Immature natural killer cell (primary cell): ENCODE measurements at places on chromosomes 2 and 18.

DNA sequence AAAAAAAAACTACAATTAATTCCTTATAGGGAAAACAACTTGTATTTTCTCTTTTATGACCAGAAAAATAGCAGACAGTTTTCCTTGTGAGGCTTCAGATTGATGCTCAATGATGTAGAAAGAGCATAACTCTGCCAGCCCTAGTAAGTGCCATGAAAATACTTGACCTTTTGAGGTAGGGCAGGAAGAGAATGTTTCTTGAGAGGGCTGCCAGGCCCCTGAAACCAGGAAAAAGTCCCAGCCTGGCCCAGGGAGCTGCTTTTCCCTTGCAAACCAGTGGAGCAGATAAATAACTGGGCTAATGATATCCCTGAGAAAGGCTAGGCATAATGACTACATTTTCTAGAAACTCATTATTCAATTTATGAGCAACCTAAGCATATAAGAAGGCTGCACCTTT is 126.8 kb downstream of the SLC8A1 start:
- no peak for DNase-seq

- DNase-seq = no peak
Measured at GRCh38 chr18:33720133-33720532, 142.1 kb downstream of the ASXL3 start.

DNA sequence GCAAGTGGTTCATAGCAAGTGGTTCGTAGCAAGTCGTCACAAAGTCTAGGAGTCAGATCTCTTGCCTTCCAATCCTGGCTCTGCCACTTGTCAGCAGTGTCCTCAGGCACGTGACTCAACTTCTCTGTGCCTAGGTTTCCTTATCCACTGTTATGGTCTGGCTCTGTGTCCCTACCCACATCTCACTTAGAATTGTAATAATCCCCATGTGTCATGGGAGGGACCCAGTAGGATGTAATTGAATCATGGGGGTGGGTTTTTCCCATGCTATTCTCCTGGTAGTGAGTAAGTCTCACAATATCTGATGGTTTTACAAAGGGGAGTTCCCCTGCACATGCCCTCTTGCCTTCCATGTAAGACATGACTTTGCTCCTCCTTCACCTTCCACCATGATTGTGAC is 51.8 kb upstream of the AP1S3 start:
- no peak for DNase-seq

DNA sequence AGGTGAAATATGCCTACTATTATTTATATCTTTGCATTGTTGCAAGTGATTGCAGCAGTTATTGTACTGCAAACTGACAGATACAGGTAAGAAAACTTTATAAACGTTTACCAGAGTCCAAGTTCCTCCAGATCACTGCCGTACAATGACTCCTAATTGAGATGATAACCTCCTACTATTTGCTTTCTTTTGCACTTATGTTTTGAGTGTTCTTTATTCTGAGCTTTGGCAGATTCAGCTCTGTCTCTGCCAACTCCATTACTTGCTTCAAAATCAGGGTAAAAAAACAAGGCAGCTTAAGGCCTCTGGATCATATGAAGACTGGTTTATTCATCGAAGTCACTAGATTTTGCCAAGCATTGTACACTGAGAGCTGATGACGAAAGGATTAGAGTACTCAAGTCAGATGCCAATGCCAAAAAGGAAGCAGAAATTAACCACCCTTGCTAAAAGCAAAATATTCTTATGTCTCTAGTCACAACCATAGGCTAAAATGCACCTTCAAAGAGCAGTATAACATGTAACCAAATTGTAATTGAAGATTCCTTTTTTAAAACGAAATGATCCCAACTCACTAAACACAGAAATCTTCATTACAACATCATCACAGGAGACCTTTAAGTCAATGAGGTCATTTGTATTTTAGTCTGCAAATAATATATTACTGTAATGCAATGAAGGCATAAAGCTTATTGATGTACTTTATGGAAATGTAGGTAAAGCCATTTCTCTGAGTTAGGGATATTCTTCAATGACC is 10.5 kb upstream of the IKZF2 start:
- DNase-seq = no peak

- no peak for DNase-seq
Measured at GRCh38 chr2:16137080-16137755, 196.9 kb downstream of the MYCN start.
